AG10803 (cell line): ENCODE measurements at places on chromosomes 16 and 17.

DNA sequence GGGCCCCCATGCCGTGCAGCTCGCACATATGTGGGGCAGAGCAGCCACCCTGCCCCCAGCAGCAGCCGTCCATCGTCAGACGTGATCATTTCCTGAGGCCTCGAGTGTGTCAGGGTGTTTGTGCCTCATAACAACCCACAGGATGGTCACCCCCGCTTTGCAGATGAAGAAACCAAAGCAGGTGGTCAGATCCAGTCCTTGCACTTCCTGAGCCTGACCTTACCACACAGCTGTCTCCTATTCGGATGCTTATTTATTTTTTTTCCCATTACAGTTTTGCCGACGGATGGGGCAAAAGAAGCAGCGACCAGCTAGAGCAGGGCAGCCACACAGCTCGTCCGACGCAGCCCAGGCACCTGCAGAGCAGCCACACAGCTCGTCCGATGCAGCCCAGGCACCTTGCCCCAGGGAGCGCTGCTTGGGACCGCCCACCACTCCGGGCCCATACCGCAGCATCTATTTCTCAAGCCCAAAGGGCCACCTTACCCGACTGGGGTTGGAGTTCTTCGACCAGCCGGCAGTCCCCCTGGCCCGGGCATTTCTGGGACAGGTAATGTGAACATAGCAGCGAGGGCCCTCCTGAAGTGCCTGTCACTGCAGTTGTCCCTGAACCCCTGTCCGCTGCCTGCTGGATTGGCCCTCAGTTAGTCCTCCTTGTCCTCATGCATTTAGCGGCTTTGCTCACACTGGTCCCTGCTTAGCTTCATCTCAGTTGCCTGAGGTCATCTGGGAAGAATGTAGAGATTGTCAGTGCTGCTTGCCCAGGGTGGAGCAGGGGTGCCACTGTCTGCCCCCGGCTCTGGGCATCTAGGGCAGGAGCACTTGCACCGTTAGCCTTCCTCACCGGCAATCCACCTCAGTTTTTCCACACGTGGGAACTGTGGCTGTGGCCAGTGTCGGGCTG lies 1.4 kb downstream of the MPG start:
- peak; percentile 48 for DNase-seq

DNA sequence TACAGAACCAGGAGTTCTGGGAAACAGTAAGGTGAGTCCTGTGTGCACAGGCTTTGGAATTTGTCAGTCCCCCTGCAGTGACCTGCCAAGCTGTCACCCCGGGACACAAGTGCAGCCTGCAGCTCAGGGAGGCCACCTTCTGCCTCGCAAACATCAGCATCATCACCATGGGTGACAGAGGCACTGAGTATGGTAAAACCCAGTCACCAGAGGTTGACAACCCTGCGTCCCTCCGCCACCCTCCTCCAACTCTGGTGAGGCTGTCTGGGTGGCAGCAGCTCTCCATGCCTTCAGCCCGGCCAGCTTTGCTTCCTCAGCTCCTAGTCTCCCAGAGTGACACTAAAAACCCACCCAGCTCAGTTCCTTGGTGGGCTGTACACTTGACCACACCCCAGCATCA lies 221.0 kb downstream of the CPPED1 start:
- DNase-seq, result no peak

DNA sequence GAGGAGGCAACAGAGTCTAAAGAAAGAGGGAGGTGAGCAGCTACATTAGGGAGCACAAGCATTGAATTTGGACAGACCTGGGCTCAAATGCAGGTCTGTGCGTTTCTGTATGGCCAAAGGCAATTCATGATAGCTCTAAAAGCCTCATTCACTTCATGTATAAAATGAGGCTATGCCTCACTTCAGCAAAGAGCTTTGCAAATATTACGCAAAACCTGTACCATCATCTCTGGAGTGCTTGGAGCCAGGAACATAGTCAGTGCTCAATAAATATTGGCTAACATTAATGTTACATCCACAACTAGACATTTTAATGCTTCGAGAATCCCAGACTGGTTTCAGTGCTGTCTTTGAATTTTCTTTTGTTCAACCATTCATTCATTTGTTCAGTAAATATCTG lies 254.7 kb upstream of the CDH11 start:
- DNase-seq, result no peak

DNA sequence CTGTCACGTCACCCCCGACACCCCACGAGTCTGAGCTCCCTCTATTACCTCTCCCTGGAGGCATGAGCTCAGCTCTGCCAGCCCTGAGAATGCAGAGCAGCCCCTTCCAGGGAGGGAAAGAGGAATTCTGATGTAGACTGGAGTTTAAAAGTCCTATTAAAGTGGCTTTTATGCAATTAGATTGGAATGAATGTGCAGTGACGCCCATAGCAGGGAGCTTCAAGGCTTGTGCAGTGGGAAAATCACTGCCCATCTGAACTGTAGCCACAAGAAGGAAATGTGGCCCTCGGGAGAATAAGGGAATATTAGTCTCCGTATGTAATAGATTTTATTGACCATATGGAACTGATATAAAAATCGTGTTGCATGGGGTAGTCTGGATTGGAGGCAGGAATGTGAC lies 66.9 kb downstream of the ZNF423 start:
- peak; percentile 35 for DNase-seq

- no peak for DNase-seq
Measured at GRCh38 chr17:16939606-16940115, 32.3 kb downstream of the TNFRSF13B start.

DNA sequence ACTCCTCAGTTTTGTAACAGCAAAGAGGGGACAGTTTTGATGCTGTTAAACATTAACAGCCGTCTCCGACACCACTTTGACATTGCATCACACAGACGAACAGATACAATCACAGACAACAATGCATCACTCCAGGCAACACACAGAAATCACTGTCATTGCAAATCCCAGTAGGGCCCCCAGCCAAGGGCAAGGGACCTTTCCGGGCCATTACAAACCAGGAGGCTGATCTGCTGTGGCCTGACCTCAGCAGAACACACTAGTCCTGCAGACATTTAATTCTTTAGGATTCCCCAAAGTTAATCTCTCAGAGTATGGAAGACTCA lies 136.2 kb upstream of the RCVRN start:
- DNase-seq, result peak; percentile 27

- no peak for DNase-seq
Measured at GRCh38 chr17:82703036-82703745, 4.7 kb upstream of the RAB40B start.

- DNase-seq, result no peak
Measured at GRCh38 chr16:55697867-55698266, 42.1 kb downstream of the SLC6A2 start.

DNA sequence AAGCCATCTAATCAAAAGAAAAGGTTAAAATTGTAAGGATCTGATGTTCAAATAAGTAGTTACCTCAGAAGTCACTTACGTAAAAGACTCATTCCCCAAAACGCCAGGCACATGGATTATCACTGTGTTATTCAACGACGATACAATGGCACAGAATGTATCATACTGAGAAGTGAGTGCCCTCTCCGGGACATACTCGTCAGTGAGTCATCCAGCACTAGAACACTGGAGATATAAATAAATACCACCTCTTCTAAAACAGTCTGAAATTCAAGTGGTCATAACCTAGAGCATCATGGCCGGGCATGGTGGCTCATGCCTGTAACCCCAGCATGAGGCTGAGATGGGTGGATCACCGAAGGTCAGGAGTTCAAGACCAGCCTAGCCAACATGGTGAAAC lies 24.9 kb downstream of the USP31 start:
- peak; percentile 52 for DNase-seq

- peak; percentile 49 for DNase-seq
Measured at GRCh38 chr17:78716814-78717393, 65.2 kb downstream of the CYTH1 start.

DNA sequence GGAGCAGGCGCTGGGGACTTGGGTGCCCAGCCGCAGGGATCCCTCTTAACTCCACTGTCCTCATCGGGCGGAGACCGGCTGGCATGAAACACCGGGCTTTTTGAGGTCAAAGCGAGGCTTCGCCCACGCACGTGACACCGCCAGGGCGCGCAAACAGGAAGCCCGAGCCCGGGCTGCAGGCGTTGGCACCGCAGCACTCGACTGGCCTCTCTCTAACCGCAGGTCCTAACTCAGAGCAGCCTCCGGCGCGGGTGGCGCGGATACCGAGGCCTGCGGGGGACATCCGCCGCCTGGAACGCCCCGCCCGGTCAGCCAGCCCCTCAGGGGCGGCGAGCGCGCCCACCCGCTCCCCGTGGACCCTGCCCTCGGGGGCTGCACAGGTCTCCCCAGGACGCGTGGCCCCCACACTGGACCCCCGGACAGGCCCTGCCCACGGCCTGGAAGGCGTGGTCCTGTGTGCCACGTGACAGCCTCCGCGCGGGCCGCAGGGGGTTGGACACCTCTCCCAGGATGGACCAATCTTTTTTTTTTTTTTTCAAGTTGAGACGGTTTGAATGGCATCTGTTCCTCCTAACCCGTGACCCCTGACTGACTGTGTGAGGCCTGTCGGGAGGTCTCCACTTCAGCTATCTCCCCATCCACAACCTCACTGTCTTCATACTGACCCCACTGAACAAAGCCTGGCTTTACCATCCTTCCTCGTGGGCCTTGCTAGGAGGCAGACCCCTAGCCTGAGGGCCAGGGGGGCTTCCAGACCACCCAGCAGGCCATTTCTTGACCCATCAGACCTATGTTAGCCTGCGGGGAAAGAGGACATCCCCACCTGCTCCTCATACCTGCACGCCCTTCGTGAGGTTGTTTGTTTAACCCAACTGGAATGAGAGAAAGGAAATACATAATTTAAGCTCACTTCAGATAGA lies 8.4 kb upstream of the SLC47A2 start:
- DNase-seq, result peak; percentile 34
